ENCODE measurements at places on chromosomes 16 and 17.

GRCh38 chr17:1241929-1242328 lies 28.3 kb upstream of the BHLHA9 start:
- no peak for DNase-seq

DNA sequence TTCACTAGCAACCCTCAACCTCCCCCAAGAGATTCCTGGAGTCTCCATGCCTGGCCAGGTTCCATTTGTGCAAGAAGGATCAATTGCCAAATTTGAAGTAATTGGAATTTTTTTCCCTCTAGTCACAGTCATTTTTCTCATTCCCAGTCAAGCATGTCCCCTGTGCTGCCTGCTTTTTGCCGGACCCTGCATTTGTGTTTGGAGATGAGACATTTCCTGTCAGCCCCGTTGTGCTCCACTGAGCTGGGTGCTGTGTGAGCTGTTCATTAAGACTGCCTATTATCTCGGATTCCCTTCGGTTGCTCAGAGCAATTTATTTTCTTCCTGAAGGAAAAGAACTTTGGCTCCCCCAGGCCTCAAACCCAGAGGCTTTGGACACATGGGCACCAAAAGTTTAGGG lies 201.0 kb upstream of the NLRP1 start:
- DNase-seq: no peak

DNA sequence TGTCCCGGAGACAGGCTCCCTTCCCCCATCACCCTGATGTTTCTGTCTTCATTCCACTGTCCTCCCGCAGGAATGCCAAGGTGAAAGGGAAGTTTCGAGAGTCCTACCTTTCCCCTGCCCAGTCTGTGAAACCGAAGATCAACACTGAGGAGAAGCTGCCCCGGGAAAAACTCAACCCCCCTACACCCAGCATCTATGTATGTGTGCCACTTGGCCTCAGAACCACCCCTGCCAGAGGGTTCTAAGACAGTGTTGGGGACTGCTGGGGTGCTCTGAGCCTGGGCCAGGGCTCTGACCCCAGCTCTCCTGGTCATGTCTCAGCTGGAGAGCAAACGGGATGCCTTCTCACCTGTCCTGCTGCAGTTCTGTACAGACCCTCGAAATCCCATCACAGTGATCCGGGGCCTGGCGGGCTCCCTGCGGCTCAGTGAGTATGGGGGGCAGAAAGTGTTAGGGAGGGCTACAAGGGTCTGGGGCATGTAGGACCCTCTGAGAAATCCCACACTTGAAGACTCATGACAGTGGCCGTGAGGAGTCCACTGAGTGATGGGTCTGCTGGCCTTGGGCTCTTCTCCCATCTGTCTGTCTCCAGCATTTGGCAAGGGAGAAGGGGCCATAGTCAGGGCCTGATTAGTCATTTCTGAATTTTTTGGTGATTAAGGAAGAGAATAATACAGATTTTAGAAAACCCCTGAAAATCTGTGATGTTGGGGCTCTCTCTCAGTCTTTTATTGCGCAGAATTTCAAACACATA lies 4.9 kb upstream of the TMEM88 start:
- no peak for DNase-seq

- DNase-seq: no peak
Measured at GRCh38 chr17:34886831-34887230, 74.4 kb downstream of the CCT6B start.

DNA sequence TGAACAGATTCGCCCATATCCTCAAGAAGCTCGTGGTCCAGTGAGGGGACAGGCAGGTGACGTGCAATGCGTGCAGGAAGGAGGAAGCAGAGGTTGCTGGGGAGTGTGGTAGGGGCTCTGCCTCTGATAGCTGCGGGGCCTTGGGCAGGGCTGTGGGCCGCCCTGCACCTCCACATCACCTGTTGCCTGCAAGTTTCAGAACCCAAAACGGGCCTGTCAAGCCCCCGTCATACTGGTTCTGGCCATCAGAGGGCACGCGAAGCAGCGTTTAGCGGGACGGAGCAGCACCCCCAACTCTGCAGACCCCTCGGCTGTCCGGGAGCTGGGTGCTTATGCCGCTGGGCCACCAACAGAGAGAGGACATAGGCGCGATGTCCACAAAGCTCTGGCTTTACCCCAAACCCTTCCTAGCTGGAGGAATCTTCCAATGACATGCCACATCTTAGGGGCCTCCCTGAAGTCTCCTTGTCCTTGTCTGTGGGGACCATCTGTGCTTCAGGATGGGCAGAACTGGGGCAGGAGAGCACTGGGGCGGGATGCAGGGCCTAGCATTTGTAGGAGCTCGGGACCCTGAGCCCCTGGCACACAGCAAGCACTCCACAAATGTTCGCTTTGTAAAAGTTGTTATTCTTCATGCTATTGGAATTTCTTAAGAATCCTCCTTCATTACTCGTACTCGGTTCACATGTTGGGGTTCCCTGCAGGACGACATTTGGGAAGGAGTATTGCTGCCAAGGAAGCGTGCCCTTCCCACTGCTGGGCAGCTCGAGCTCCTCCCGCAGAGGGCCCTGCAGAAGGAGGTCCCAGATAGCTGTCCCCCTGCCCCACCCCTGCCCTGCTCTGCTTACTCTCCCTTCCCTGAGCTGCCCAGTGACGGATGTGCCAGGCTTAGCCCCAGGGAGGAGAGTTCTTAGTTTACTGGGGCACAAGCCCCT lies 64.3 kb downstream of the CNGB1 start:
- DNase-seq: no peak

- no peak for DNase-seq
Measured at GRCh38 chr17:27824745-27825144, 24.4 kb upstream of the NOS2 start.

GRCh38 chr16:28589930-28590329 lies 6.9 kb downstream of the SULT1A2 start:
- no peak for DNase-seq

GRCh38 chr17:58321571-58322525 lies 6.7 kb downstream of the TSPOAP1 start:
- no peak for DNase-seq
